ENCODE measurements at places on chromosomes 7 and 10.

DNA sequence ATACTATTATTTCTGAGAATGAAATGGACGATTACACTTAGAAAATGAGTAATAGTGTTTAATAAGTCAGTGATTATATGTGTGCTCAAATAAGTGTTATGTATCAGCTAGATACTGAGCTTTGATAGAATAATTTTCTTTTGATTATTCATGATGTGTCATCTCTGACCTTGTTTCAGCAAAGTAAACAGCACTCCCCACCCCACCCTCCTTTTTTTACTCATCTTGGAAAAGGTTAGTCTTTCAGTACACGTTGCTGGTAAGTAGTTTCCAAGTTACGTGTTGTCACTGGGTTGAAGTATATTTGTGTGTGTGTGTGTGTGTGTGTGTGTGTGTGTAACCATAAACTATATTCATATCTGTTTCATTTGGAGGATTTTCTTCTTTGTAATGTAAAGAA is 84.1 kb downstream of the GNAI1 start:
- peak; percentile 7 for DNase-seq

DNA sequence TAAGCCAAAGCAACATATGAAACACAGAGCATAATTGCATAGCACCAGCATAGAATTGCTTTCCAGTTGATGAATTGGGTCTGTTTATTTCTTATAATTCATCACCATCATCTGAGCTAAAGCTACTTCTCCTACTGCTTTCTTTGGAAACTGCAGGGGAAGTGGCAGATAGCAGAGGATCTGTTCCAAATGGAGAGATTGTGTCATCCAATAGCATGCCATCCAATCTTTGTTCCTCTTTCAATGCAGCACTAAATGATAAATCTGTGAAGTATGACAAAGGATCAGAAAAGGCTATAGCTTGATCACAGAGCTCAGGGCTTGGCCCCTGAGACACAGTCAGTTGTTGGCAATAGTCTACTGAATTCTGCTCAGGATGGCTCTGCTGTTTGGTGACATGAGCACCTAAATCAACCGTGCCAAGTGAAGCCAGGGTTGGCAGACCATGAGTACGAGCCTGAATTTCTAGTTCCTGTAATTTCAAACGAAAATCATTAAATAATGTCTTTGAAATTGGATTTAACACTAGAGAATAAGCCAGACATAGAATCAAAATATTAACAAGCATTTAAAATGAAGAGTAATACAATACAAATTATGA is 90.0 kb downstream of the TFEC start:
- no peak for DNase-seq

- no peak for DNase-seq
Observed at GRCh38 chr10:128000471-128001362, 93.8 kb downstream of the PTPRE start.

- peak; percentile 65 for DNase-seq
Observed at GRCh38 chr10:22320591-22321155, at the start of gene BMI1. TSS of gene BMI1 (plus strand) at chr10:22321099. CDS start at chr10:22326450, 5,351 bp downstream.

DNA sequence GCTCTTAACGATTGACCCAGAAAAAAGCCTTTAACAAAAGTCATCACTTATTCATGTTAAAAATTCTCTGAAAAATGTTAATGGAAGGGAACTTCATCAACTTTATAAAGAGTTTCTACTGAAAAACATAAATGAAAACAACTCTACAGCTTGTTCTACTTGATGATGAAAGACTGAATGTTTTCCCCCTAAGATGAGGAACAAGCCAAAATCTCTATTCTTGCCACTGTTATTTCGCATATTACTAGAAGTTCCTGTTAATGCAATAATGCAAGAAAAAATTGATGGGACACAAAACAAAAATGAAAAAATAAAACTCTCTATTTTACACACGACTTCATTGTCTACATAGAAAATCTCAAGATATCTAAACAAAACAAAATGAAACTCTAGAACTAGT is 249.8 kb upstream of the AKR1E2 start:
- DNase-seq = no peak

DNA sequence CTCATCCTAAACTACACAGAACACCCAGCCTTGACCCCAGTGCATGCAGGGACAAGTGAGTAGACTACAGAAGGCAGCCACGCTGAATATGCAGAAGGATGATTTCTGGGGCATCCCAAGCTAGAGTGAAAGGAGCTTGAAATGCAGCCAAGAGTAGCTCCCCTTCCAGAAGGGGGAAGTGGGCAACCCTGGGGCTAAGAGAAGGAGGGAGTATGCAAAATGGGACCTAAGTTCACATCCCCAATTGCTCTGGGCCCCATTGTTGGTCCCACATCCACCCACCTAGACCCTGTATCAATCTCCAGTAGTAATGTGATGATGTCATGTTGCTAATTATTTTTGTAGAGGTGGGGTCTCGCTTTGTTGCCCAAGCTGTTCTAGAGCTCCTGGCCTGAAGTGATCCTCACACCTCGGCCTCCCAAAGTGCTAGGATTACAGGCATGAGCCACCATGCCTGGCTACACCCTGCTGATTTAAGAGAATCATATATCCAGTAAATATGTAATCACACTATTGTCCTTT is 5.6 kb upstream of the PSTK start:
- no peak for DNase-seq

DNA sequence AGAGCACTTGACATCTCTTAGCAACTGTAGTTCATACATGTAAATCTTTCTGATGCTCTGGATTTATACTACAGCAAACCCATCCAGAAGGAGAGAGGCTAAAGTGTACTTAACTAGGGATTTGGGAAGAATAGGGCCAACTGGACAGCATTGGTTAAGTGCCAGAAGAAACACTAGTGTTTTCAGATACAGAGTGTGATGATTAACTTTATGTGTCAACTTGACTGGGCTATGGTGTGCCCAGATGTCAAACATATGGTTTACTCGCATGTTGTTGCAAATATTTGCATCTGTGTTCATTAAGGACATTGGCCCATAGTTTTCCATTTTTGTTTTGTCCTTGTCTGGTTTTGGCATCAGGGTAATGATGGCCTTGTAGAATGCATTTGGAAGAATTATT is 384.7 kb upstream of the KCND2 start:
- no peak for DNase-seq

DNA sequence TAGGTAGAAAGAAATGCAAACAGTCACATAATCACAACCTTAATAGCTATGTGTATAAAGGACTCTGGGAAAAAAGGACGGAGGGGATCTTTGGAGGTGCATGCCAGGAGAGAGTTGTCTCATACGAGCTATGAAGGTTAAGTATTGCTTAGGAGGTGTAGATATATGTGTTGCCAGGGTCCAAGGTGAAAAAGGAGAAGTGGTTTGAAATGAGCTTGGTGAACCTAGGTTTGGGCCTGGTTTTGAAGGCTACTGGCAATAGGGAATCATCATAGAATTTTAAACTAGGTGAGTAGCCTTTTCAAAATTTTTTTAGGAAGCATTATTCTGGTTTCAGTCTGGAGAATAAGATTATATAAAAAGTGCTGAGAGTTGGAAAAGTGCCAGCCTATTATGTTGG is 336.8 kb downstream of the AUTS2 start:
- DNase-seq = no peak

DNA sequence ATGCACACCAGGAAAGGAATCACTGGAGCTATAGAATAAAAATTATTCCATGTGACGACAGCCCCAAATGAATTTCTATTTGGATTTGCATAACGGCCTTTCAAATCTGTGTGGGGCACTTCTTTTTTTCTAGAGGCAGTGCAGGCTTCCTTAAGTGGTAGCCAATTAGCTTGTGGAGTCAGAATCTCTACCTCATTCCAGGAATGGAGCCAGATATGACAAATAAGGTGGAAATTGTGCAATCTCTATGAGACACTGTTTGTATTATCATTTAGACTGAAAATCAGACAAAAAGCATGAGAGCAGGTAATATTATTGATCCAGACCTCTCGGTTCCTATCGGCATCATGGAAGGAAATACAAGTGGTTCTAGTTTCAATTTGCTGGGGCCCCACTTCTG is 78.7 kb downstream of the BEND7 start:
- peak; percentile 15 for DNase-seq

GRCh38 chr7:148754912-148755311 is 56.2 kb downstream of the CUL1 start:
- DNase-seq = no peak

DNA sequence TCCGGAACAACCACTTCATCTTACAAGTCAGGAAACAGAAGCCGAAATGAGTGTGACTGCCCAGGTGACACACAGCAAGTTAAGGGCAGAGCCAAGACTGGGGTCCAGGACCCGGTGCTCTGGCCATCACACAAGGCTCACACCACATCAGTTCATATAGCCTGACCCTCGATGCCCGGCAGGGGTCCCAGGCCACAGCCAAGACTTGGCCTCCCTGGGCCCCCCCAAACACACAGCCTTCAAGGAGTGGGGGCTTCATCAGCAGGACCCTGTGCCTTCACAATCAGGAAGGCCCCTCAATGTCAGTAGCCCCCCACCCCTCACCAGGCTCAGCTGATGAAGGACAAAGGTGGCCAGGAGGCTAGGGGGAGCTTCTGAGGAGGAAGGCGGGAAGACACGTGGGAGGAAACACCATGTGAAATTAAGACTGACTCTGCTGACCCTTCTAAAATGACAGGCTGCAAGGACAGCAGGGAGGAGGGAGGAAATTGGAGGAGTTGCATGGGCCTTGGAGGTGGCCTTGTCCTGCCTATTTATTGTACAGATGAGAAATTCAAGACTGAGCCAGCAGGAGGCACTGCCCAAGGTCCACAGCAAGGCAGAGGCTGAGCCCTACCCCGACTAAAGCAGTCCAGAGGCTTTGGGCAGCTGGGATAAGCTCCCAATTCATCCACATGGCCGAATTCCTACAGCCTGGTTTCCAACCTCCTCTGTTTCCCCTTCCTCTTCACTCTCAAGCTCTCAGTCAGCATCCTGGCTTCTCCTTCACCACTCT is 216.1 kb upstream of the ZMIZ1 start:
- DNase-seq = no peak

DNA sequence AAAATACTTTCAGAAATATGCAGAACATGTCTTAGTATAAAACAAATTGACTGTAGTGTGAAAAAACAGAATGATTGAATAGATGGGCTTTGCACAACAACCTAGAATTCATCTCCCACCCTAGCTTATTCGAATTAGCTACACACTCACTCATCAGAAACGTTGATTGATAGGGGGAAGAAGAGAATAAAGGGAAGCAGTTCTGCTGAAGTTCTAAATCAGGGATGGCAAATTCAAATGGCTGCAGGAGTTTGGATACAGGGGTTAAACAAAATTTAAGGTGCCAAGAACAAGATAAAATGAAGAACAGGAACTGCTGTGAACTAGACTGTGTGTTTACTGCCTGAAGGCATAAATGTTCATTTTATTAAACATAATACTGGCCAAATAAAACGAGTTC is 9.0 kb downstream of the CD36 start:
- DNase-seq = no peak

DNA sequence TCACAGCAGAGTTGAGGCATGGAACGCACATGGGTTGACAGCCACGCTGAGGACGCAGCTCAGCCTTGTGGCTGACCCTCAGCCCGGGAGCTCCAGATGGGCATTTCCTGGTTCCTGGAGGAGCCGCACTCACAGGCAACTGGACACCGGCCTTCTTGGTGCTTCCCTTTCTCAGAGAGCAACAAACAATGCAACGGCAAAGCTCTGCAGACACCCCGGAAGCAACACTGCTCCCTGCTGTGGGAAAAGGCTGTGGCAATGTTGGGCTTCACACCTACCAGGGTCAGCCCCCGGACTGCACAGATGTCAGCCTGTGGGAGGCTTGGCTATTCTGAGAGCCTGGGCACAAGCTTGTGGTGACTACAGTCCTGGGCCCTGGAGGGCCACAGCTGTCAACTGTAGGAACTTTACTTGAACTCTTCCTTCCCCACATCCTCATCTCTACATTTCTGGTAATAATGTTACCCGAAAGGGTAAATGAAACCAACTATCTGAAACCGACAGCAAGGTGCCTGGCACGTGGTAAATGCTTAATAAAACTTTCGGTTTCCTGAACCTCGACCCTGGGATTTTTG is 597.5 kb upstream of the MKI67 start:
- DNase-seq = no peak

GRCh38 chr10:129922598-129923123 is 41.4 kb downstream of the EBF3 start:
- no peak for DNase-seq

DNA sequence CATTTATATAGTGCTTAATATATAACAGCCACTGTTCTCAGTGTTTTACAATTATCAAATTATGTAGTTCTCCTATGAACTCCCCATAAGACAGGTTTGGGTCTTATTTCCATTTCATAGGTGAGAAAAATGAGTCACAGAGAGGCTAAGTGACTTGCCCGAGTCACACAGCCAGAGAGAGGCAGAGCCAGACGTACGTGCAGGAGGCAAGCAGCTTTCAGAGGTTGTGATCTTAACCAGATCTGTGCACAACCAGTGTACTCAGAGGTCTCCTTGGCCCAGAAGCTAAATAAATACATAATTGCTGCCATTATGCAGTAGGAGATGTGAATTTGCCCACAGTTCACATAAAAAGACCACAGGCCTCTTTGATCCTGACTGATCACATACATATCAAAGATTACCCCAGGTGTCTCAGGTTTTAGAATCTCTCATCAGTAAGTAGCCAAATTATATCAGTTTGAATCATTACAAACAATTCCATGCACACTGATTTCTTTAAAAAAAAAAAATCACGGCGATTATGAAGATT is 304.7 kb upstream of the AOAH start:
- DNase-seq = no peak

- DNase-seq = no peak
Observed at GRCh38 chr10:26516540-26517101, 78.5 kb downstream of the APBB1IP start.

DNA sequence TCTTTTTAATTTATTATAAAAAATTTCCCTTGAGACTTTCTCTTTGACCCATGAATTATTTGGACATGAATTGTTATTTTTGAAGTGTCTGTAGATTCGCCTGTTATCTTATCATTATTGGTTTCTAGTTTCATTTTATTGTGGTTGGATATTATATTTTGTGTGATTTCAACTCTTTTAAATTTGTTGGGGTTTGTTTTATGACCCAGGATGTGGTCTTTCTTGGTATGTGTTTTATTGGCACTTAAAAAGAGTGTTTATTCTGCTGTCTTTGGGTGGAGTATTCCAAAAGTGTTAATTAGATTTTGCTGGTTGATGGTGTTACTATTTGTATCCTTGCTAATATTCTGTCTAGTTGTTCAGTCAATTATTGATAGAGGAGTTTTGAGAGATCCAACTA is 50.5 kb upstream of the GPR141 start:
- no peak for DNase-seq

DNA sequence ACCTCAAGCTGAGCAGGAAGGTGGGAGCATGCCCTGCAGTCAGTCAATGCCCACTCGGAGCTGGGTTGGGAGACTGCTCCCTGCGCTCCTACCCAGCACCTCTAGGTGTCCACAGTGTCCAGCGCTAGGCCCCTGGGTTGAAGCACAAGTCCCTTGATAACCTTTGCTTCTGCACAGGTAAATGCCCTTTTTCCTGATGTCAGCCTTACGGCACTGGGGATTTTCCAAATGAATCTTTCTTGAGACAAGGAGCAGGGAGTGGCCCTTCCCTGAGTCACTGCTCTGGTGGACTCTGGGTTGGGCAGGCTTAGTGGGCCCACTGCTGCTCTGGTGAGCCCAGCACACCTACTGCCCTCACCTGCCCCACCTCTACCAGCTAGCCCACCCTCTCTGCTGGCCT is 61.9 kb upstream of the OPN4 start:
- DNase-seq = no peak

Data from fibroblast of skin of left quadriceps (primary cell).